Fibroblast of gingiva (primary cell): ENCODE measurements at places on chromosomes 5 and 9.

DNA sequence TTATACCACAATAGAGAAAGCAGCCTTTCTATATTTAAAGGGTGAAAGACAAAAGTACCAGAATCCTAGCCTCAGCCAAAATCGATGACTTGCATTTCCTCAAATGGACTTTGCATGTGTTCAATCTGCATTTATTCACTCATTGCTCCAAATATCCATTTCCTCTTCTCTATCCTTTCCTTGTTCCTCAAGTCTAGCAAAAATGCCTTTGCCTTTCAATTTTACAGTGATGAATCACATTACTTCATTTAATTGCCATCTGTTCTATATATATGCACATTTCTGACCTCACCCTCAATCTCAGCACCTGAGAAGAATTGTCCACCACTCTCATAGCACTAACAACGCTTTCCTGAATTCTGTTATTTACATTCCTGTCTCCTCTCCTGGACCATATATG lies 329.5 kb downstream of the CTNND2 start:
- no peak for DNase-seq

GRCh38 chr5:40615586-40616170 lies 64.0 kb upstream of the PTGER4 start:
- no peak for DNase-seq

GRCh38 chr5:96117771-96118651 lies 156.4 kb upstream of the ELL2 start:
- peak; percentile 30 for DNase-seq

DNA sequence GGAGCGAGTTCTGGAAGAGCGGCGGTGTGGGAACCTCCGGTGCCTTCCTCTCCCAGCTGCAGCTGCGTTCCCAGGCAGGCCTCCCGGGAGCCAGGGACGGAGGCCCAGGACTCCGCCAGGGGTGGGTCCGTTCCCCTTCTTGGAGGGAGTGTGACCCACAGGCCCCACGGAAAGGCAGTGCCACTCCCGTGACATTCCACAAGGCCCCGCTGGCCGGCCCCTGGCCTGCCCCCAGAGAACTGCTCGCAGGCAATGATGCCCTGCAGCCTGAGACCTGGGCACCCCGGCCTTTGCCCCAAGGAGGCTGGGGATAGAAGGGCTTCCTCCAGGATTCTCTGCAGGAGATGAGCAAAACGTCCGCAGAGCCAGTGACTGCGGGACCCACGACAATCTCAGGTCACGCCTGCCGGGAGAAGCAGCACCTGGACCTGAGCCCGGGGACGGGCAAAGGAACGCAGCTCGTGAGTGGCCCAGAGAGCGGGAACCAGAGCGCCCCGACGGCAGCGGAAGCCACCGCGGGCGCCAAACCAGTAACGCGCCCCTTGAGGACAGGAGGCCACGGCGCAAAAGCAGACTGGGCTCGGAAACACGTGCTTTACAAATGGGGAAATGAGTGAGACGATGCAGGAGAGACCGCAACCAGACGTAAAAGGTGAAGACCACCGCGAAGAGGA lies 9.3 kb downstream of the OBP2B start:
- DNase-seq, result no peak

DNA sequence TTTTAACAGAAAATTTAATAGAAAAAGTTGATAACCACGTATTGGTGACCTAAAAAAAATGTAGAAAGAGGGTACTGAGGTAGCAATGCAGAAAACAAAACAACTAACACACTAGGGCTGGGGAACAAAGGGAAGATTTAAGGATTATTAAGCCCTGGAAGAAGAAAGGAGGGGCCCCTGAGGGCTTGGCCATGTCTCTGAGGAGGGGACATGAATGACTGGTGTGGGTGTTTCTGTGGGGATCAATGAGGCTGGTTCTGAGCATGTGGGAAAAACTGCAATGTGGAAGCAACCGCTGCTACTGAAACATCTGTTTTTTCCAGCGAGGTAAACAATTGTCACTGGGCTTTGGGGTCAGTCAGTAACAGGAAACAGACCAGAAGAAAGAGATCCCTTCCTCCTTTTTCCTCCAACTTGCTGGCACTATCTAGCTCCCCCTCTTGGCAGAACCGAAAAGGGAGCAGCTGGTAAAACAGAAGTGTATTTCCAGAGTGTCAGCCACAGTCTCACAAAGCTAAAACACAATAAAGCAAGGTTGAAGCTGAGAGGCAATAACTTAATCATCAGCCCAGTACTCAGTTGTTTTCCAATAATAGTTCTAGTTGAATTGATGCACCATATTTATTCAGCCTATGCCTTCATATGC lies 48.3 kb downstream of the ATPSCKMT start:
- DNase-seq, result peak; percentile 7

GRCh38 chr5:127958421-127959011 lies 125.0 kb upstream of the SLC12A2 start:
- no peak for DNase-seq

- DNase-seq, result no peak
Measured at GRCh38 chr9:76707510-76707909, 56.7 kb upstream of the PCA3 start.

DNA sequence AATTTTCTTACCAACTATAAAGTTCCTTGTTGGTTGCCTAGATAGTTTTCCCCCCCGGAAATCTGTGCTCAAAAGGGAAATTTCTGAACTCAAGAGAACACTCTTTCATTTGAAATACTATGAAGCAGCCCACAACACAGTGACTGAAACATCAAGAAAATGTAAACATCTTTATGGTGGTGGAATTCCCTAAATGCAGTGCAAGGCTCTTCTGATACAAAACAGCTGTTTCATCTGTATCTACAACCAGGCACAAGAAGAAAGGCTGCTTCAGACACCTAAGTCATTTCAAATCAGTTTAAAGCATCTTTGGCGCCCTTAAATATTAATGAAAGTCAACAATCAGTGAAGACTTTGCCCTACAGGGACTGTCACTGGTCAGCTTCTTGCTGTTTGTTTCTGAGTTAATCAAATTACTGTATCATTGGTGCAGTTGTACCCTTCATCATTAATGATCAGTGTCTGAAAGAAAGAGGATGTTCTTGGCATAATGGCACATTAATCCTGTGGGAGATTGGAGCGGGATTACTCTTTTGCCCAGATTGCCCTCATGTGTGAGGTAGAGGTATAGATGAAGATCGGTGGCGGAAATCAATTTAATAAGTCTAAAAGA lies 947.0 kb downstream of the NR2F1-AS1 start:
- DNase-seq, result peak; percentile 12

- DNase-seq, result peak; percentile 92
Measured at GRCh38 chr9:99820685-99821395, 845 bp upstream of the NR4A3 start.

DNA sequence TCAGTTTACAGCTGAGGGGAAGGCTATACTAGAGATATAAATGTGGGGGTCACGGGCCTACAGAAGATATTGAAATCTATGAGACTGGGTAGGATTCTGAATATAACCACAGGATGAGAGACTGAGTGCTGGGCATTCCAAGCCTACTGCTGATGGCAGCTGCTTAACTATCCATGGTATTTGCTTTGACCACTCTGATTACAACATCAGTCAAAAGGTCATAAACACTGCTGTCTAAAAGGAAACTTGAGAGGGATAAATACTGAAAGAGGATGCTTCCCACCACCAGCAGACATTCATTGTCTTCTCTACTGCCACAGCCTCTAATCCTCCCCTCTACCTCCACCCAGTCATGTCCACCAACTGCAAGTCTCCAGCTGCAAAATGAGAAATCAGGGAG lies 3.8 kb downstream of the ZNF622 start:
- DNase-seq, result peak; percentile 89

- no peak for DNase-seq
Measured at GRCh38 chr5:146203872-146204192, 427 bp downstream of the RBM27 start.

- no peak for DNase-seq
Measured at GRCh38 chr9:31541721-31542281, 842.6 kb upstream of the ACO1 start.
